ENCODE measurements at places on chromosomes 6 and 20.

DNA sequence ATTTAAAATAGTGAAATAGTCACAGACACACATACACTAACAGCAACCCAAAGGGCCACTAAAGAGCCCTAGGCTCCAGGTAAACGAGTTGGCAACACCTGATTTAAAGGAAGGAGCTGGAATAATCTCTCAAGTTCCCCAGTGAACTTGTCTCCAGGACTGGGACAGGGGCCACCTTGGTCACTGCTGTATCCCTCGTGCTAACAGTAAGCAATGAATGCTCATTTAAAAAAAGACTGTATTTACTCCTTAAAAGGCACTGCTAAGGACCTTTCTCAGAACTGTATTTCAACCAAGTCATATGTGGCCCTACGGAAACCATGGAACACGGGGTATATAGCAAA is 1.3 kb downstream of the DIDO1 start:
- DNase-seq, result no peak

DNA sequence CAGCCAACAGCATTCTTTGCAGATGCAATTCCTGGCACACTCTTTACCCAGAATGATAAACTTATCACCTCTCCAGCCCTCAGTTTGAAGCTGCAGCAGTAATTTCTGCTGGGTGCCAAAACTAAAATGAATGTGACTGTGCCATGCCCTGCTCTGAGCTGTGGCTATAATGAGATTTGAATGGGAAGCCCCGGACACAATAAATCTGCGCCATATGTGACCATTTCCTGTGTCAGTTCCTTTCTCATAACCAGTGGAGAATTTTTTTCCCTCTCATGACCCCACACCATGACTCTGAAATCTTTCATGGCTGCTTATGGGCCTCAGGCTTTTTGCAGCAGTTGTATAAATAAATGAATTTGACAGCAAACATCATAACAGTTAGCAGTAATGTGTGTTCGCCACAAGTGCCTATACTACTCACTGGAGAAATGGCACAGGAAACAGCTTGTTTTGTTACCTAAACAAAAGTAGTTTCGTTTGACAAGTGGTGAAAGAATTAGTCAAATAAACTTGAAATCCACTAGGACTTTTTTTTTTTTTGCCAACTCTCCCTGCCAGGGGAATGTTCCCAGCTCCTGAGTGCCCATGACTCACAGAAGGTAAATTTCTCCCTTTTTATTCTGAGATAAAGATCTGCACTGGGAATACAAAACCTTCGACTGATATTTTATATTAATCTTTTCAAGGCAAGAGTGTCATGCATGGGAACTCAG is 408.4 kb downstream of the PKHD1 start:
- no peak for DNase-seq

- DNase-seq, result no peak
These were observed 52.1 kb upstream of the VSTM2L start for GRCh38 chr20:37850724-37851355.

- no peak for DNase-seq
These were observed 76.7 kb upstream of the LAMA2 start for GRCh38 chr6:128806261-128806660.

- DNase-seq, result no peak
These were observed 88.1 kb downstream of the GRM4 start for GRCh38 chr6:34057790-34058189.

DNA sequence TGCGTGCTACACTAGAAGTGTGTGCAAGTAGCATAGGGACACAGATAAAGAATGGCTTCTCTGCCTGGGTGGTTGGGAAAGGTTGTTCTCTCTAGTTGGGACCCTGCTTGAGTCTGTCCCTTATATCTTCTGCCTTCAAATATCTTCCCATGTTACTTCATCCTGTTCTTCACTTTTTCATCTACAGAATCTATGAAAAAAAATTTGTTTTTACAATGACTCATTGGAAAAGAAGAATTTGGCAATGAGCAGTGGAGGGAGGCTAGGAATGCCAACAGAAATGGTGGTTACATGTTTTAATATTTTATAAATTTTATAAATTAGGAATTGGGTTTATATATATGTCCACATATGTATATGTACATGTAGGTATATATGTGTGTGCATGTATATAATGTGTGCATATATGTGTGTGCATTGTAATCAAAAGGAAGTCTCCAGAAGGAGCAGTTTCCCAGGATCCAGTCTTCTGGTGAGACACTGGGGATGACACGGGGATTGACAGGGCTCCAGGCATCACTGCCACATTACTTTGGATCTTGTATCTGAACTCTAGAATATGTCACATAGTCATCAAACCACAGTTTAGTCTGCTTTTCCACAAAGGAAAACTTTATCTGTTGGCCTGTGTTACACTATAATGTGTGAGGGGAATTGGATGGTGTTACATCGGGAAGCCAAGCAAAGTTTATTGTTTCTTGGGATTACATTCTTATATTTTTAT is 75.3 kb upstream of the RIPOR2 start:
- no peak for DNase-seq

- DNase-seq, result no peak
These were observed 341.2 kb downstream of the SAMD5 start for GRCh38 chr6:147849401-147850330.

DNA sequence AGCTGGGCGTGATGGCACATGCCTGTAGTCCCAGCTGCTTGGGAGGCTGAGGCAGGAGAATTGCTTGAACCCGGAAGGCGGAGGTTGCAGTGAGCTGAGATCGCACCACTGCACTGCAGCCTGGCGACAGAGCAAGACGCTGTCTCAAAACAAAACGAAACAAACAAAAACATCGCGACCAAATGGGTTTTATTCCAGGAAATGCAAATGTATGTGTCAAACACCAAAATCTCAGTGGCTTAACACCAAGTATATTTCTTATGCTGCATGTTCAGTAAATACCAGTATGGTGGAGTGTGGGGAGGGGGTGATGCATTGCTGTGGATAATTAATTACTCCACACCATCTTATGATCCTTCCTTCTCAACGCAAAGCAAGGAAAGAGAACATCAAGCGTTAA is 28.1 kb downstream of the ACTR5 start:
- DNase-seq, result no peak

GRCh38 chr20:1622450-1622849 is 2.6 kb upstream of the SIRPB1 start:
- no peak for DNase-seq
